ENCODE measurements at places on chromosomes 7 and 10.
A peak's percentile ranks its signal among the peaks of the same experiment; 100 is the strongest.

GRCh38 chr7:74012842-74013249, 15.1 kb upstream of the ELN start:
- DNase-seq, result no peak

- DNase-seq, result no peak
Observed at GRCh38 chr10:28704464-28705161, 27.3 kb downstream of the BAMBI start.

- DNase-seq, result no peak
Observed at GRCh38 chr10:129952378-129953118, 11.5 kb downstream of the EBF3 start.

DNA sequence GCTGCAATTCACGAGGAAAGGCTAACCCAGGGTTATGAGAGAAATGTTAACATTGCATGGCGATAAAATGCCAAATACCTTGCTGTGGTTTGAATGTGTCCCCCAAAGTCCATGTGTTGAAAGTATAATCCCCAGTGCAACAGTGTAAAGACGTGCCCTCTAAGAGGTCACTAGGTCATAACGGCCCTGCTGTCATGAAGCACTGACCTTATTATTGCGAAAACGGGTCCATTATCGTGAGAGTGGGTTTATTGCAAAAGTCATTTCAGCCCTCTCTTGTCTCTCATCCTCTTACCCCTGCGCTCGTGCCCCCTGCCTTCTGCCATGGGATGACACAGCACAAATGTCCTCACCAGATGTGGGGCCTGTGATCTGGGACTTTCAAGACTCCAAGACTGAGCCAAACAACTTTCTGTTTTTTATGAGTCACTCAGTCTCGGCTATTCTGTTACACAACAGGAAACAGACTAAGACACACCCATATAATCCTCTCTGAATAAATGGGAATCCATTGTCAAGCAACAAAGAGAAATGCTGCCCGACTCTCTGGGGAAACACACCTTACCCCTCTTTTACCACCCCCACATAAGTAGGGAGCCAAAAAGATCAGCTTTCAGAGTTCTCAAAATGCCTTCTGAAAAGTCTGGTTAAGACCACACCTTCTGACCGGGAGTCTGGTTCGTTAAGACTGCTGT, 73.1 kb upstream of the UCN3 start:
- peak; percentile 55 for DNase-seq

DNA sequence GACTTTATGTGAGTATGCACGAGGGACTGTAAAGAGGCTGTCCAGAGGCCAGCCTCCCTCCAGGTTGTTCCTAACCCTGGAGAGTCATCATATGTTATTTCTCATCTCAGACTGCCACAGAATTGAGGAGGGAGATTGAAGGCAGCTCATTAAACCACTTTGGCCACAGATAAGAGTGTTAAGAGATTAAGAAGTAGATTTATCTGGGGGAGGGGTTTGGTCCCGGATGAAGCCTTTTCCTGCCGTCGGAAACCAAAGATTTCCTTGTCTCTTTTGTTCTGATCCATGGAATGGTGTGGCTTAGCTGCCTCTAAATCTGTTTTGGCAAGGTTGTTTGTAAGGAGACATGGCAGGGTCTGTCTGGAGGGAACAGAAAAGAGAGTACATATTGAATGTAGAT, 338.8 kb downstream of the AUTS2 start:
- no peak for DNase-seq

GRCh38 chr7:271266-272107, 18.5 kb upstream of the FOXL3 start:
- no peak for DNase-seq

GRCh38 chr10:95861386-95861785, 46.4 kb upstream of the CC2D2B start:
- no peak for DNase-seq

DNA sequence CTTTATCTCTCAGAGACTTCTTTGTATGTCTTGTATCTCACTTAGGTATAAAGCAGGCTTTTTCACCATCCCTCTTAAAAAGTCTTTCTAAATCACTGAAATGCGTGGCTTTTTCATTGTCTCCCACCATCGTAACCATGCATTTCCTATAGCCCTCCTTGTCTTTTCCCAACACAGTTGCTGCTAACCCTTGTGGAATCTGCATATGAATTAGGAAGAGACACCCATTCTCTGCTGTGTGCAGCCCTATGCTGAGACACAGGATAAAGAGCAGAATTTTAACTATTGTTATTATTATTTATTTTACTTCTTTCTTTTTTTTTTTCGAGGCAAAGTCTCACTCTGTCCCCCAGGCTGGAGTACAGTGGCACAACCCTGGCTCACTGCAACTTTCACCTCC, 804.3 kb upstream of the COBL start:
- no peak for DNase-seq

DNA sequence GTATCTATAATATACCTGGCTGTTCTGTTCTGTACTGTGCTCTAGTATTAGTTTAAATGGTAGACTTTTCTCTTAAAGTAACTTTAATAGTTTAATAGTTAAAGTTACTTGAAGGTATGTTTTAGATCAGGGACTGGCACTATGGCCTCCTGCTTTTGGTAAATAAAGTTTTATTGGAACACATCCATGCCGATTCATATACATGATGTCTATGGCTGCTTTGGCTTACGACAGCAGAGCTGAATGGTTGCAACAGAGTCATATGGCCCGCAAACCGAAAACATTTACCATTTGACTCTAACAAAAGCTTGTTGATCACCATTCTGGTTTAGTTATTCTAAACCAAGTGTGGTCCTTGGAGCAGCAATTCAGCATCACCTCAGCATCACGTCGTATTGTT, 6.7 kb downstream of the LUC7L2 start:
- no peak for DNase-seq

- no peak for DNase-seq
Observed at GRCh38 chr10:100677290-100677945, 68.0 kb upstream of the PAX2 start.

DNA sequence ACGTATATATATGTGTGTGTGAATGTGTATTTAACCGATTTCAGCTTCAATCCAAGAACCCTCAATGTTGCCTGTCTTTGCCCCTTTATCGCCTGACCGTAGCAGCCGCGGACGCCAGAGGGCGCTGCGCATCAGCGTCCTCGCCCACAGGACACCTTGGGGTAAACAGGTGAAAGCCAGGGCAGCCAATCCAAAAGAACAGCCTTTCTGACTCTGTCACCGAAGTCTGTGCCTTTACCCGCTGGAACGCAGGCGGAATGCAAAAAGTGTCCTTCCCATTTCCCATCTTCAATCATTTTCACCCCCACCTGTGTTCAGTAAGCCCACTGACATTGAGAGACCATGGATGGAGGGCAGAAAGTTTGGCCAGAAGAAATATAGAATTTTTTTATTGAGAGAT, 3.6 kb downstream of the NXPH1 start:
- DNase-seq, result no peak

GRCh38 chr7:157021071-157021870, 10.8 kb upstream of the MNX1 start:
- no peak for DNase-seq

DNA sequence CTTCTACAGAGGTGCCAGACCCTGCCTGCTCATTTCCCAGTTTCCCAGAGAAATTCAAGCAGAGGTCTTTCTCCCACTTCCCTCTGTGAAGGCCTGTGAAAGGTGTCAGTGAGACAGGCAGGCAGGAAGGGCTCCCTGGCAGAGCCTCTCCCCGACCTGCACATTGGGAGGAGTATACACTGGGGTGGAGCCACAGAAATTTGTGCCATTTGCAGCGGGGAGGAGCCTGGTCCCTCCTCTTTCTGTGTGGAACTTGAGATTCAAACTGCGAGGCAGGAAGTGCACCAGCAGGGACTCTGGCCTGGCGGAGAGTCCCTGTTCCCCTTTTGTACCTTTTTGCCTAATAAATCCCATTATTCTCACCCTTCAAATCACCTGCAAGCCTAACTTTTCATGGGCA, 54.6 kb upstream of the OPN4 start:
- DNase-seq, result no peak

- peak; percentile 4 for DNase-seq
Observed at GRCh38 chr7:38070718-38071117, 107.3 kb upstream of the STARD3NL start.

DNA sequence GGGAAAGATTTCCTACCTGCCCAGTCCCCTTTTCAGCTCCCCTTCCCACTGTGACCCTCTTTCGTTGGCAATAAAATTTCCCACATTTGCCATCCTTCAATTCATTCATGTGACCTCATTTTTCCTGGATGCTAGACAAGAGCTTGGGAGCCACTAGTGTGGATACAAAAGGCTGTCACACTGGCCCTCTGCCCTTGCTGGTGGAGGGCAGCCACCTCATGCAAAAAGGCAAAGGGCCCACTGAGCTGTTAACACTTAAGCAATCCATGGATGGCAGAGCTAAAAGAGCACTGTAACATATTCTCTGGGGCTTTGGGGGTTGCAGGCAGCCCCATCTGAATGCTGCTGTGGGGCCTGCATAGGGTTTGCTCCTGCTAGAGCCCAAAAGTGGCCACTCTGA, 315.1 kb downstream of the NEBL start:
- no peak for DNase-seq

GRCh38 chr7:39838326-39838725, 111.7 kb upstream of the CDK13 start:
- peak; percentile 62 for DNase-seq

- no peak for DNase-seq
Observed at GRCh38 chr10:4088354-4089066, 303.5 kb upstream of the KLF6 start.

- DNase-seq, result no peak
Observed at GRCh38 chr7:80918399-80918798, 452 bp downstream of the SEMA3C start.

GRCh38 chr7:74029991-74030415, 2.0 kb downstream of the ELN start:
- DNase-seq, result no peak

GRCh38 chr7:45682358-45682735, 108.2 kb downstream of the ADCY1 start:
- no peak for DNase-seq

DNA sequence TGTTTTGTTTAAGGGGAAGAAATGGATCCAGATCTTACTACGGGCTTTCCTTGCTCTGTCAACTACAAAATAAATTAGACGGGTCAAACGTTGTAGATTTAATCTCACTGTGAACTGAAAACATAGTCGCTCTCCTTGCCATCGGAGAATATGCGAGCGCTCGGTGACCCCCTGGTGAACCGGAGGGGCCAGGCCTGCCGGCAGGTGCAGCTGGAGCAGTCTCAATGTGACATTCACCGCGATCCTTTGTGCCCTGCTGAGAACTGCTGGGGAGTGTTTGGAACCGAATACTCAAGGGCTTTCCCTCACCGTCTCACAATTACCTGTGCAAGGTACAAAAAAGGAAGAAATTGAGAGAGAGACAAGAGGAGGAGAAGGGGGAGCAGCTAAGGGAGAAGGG, 174.1 kb upstream of the GPR26 start:
- no peak for DNase-seq

GRCh38 chr7:157618823-157619606, 282.2 kb downstream of the DNAJB6 start:
- DNase-seq, result no peak
